ENCODE measurements at places on chromosomes 6 and 20.
A peak's percentile ranks its signal among the peaks of the same experiment; 100 is the strongest.

- no peak for DNase-seq
Measured at GRCh38 chr6:3244003-3244831, 14.5 kb upstream of the PSMG4 start.

- DNase-seq: peak; percentile 60
Measured at GRCh38 chr6:5302220-5302946, 41.1 kb downstream of the FARS2 start.

DNA sequence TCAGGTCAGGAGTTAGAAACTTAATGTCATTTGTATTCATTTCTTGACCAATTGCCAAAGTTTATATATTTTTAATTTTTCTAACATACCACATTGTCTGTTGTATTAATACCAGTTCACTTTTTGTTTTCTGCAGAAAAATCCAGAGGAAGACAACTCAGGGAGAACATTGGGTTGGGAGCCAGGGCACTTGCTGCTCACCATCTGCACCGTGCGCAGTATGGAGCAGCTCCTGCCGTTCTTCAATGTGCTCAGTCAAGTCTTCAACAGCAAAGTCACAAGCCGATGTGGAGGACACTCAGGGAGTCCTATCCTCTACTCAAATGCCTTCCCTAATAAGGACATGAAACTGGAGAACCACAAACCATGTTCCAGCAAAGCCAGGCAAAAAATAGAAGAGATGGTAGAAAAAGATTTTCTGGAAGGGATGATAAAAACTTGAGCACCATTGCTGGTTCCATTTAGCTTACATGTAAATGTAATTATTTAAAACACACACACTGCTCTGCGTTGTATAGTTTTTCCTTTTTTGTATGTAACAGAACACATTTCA is 25.3 kb downstream of the PGM3 start:
- DNase-seq: peak; percentile 90

DNA sequence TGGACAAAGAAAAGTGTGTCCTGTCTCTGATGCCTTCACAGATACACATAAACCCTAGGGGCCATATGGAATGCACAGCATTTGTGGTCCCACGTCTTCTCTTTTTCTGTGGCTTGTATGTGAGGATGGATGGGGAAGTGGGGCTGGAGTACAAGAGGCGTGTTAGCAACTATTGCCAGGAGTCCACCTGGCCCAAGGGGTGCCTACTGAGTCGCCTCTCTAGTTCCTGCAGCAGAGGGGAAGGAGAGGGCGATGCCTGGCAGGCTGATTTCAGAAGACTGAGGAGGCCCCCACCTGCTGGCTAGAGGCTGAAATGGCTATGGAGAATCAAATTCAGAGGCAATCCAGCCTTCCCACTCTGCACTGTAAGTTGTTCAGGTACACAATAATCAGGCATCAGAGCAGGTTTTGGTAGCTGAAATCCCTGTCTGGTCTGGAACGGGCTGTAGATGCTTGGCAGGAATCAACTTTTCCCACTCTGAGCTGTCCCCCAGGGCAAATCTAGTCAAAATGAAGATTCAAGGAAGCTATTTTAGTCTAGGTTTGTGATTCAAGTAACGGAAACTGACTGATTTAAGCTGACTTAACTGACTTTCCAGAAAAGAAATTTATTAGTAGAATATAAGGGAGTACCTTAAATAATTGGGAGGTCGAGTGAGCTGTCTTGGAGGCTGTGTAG is 14.9 kb upstream of the PPARD start:
- DNase-seq: peak; percentile 59

DNA sequence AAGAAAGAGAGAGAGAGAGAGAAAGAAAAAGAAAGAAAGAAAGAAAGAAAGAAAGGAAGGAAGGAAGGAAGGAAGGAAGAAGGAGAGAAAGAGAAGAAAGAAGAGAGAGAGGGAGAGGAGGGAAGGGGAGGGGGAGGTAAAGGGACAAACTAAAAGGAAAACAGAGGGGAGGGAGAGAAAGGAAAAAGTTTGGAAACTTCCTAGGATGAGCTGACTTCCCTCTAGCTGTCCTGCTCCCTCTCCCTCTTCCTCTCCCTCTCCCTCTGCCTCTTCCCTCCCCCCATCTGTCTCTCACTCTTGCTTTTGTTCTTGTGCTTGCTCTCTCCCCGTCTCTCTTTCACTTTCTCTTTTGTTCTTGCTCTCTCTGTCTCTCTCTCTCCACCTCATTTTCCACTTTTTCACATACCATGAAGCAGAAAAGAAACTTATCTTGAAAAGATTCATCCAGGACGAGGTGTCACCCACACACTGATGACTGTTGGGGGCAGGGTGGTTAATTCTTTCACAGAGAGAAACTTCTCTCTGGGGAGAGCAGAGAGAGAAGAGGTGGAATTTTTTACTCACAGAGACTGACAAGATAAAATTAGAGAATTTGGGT is 56.4 kb upstream of the DUSP22 start:
- DNase-seq: no peak

- DNase-seq: no peak
Measured at GRCh38 chr6:162854228-162854627, 126.5 kb downstream of the PACRG start.

Data from cerebellar cortex (tissue), 1 donor.